OCI-M1 (cell line): ENCODE measurements at places on chromosomes 13 and 19.

- DNase-seq = peak; percentile 6
These were observed 539.7 kb downstream of the RFC3 start for GRCh38 chr13:34357435-34358232.

- DNase-seq = no peak
These were observed 31.9 kb downstream of the HTR2A start for GRCh38 chr13:46864941-46865340.

DNA sequence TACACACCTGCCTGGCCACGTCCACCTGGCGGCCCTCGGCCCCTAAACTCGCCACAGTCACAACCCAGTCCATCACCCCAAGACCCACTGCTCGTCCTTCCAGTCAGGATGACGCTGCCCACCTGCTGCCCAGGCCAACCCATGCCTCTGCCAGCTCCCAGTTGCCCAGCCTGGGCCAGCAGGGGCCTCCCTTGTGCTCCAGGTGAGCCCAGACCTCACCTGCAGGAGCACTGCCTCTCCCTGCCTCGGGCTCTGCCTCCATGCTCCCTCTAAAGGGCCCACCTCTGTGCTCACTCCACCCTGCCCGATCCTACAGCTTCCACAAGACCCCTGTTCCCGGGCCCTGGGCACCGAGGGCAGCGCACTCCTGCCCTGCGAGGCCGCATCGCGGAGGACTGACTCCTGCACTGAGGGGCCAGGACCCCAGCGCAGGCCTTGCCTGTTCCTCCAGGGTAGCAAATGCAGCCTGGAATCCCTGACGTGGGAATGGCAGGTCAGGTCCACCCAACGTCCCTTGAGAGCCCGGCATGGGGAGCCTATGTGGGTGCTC, 8.0 kb upstream of the CACTIN start:
- DNase-seq = no peak

- DNase-seq = no peak
These were observed 3.5 kb downstream of the EGLN2 start for GRCh38 chr19:40802300-40803169.

DNA sequence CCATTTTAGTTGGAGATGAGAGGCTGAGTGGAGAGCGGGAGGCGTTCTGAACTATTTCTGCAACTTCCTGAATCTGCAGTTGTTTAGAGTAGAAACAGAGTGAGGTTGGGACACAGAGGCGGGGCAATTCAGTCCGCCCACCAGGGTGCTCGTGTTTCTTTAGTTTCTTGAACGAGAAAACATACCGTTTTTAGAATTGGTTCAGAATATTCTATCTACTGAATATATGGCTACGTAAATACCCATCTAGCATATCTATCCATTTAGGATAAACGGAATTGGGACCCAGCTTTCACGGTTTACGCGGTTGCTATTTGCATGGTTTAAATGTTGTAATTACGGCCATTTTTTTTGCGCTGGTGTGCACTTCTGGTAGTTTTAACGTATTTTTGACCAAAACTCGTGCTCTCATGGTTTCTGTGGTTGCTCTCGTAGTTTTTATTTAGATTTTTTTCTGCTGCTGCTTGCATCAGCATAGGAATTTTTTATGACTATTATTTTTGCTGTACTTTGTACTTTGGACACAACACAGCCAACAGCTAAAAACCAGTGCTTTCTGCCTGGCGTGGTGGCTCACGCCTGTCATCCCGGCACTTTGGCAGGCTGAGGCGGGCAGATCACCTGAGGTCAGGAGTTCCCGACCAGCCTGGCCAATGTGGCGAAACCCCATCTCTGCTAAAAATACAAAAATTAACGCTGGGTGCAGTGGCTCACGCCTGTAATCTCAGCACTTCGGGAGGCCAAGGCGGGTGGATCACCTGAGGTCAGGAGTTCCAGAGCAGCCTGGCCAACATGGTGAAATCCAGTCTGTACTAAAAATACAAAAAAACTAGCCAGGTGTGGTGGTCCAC, 32.7 kb downstream of the TIMM13 start:
- no peak for DNase-seq

GRCh38 chr13:28819046-28819730, 951 bp upstream of the MTUS2 start:
- DNase-seq = no peak

DNA sequence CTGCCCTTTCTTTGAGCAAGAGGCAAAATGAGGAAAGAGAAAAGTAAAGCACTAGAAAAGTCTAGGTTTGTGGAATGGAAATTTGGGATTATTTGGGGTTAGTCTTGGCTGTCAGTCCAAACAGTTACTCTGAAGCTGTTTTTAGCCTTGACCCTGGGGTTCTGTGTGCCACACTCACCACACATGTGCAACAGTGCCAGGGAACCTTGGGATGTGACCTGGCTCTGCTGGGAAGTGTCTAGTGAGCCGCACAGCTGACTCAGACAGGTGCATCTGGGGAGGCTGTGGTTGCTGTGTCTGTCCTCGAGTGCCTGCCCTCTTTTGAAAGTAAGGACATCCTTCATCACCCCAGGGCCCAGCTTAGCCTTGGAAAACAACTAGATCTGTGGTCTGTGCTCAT, 15.8 kb downstream of the MICOS13 start:
- no peak for DNase-seq

DNA sequence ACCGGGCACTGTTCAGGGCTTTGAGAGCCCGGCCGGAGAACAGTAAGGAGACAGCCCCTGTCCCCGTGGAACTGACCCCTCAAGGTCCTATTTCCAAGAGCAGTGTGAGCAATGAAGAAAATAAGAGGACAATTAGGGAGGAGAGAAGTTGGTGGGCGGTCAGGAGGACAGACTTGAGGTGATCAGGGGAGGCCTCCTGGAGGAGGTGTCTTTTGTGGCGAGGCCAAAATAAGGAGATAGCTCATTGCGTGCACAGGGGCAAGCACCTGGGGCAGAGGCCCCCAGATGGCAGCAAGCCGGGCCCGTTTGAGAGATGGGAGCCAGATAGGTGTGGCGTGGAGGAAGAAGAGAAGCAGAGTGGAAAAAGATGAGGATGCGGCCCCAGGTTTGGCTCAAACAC, 2.8 kb upstream of the LRRC4B start:
- no peak for DNase-seq

DNA sequence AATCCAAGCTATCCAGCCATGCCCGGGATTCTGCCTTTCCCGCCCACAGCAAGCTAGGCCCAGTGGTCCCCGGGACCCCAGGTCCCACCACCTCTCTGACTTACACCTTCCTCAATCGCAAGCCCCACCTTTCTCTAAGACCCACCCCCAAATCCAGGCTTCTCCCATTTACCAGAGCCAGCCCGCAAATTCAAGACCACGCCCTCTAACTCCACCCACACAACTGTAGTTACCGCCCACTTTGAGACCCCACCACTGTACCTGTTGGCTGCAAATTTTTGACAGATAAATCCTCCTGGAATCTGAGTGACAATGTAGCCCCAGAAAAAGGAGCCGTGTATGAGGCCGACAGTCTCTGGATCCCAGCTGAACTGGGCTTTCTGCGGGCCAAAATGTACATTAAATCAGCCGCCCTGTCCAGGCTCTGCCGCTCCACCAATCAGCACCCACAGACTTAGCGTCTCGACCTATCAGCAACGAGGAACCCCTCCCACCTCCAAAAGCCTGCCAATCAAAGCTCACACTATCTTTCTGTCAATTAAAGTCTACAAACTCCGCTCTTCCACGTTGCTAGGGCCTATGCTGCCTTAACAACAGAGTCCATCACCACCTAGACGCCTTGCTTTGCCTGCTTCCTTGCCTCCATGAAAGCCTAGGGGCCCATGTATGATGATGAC, 6.3 kb downstream of the SLC17A7 start:
- DNase-seq = no peak

DNA sequence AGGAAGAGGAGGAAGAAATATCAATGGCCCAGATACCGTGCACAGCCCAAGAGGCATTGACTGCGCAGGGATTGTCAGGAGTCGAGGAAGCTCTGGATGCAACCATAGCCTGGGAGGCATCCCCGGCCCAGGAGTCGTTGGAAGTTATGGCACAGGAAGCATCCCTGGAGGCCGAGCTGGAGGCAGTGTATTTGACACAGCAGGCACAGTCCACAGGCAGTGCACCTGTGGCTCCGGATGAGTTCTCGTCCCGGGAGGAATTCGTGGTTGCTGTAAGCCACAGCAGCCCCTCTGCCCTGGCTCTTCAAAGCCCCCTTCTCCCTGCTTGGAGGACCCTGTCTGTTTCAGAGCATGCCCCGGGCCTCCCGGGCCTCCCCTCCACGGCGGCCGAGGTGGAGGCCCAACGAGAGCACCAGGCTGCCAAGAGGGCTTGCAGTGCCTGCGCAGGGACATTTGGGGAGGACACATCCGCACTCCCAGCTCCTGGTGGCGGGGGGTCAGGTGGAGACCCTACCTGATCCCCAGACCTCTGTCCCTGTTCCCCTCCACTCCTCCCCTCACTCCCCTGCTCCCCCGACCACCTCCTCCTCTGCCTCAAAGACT, 36.0 kb downstream of the KEAP1 start:
- DNase-seq = no peak

DNA sequence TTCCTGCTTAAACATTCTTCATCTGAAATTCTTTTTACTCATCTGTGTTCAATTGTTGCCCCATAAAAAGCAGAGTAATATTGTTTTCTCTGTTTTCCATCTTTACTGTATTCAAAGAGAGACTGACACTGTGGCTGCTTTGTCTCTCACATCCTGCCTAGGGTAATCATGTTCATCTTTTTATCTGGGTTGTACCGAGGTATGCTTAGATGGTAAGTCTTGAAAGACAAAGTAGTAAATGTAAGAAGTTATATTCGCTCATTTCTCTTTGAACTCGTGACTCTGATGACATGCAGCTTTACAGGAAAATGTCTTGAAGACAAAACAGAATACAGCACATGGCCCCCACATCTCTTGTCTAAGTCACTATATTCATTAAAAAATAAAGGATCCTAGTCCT, 20.0 kb upstream of the CYSLTR2 start:
- no peak for DNase-seq

DNA sequence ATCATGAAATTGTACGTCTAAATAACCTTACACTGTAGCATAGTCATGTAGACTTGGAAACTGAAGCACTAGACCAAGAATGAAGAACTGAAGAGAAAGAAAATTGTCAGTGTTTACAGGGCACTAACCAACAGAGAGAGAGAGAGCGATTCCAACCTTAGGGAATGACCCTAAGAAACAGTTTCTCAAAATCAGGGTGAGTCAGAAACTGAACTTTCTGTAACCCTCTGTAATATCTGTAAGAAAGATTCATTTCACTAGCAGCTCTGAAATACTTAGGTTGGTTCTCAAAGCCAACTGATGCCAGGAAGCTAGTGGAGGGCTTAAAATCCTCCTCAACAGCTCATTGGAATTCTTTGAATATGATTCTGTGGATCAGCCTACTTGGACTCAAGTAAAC, 936.9 kb downstream of the EFNB2 start:
- no peak for DNase-seq
